ENCODE measurements at places on chromosomes 6 and 20.

GRCh38 chr20:46978951-46979491 is 84.4 kb downstream of the EYA2 start:
- no peak for DNase-seq

DNA sequence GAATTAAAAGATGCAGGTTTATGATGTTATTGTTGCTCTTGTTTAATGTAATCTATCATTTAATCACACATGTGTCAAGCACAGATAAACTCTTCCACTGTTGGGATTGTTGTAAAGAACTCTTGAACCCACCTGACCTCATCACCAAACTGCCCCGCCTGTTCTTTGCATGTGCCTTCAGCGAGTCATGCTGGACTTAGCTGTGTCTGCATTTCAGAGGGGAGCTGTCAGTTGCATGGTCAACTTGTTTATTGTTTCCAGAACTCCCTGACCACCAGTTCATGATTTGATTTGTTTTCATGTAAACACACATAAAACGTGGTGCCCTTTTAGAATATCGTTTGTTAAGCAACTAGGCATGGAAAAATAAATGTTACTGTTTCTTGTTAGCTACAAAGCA is 93.6 kb downstream of the KHDC1L start:
- DNase-seq = no peak

DNA sequence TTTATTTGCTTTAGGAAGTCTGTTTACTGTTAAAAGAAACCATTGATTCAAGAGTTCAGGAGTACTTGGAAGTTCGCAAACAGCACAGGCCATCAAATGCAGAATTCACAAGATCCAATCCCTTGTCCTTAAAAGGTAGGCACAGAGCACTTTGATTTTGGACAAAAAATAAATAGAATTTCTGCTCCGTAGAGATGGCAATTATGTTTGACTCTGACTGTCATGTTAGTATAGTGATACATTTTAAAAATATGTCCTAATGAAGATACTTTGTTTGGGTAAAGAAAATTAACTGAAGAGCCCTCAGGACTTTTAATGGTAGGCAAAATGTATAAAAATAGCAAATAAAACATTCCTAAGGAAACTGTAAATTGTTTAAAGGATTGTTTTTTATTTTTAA is 113.1 kb downstream of the JAG1 start:
- DNase-seq = no peak

DNA sequence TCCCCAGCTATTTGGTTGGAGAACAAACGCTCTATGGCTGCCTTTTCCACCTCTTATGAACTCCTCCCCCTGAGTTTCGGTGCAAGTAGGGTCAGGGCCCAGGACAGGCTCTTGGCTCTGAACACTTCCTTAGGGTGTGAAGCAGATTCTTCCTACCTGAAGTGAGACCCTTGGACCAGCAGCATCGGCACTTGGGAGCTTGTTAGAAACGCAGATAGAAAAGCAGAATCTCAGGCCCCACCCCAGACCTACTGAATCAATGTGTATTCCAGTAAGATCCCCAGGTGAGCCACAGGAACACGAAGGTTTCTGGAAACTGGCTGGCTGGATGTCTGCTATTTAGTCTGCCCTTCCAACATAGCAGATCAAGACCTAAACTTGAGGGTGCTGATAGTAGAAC is 3.2 kb downstream of the FAM50B start:
- DNase-seq = no peak

DNA sequence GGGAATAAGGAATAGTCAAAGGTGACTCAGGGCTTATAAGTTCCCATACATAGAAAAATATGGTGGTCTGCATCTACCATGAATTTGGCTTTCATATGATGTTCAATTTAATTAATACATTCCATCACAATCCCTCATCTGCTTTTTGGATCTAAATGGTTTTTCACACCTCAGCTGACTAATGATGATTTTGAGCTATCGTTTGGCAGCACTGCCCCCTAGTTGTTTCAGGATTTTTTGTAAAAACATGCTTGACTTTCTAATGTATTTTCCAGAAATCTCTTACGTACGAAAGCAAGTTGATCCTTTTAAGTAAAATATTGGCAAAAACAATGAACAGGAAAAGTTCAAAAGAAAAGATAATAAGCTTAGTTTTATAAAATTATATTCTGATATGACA is 408.6 kb upstream of the ADGRB3 start:
- no peak for DNase-seq

All from AG04449 (cell line).